ENCODE measurements at places on chromosomes 6 and 20. TPM values are rescaled to one million over a fixed set of nuclear protein-coding genes. Genes with fewer than 3 reads are reported as not detected.

AK9 gene
- 9.0 TPM for total RNA-seq

DNA sequence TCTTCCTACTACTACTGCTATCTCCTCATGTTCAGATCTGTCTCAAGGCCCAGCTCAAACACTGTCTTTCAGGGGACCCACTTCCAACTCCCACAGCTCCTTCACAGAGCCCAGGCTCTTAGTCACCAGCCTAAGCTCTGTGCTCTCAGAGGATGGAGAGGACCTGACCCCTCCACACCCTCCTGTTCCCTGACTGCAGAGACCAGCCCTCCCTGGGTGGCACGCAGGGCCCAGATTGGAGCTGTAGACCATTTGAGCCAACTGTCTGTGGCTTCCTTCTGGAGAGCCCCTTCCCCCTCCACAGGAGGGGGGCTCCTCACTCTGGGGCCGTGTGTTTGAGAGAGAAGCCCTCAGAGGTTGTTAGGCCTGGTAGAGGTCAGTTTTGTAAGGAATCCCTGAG lies 9.8 kb downstream of the SNPH start:
- no peak for DNase-seq
- H3K27me3 ChIP-seq: no peaks in the 10 kb centered on the region
- H3K36me3 ChIP-seq: no peaks in the 10 kb centered on the region
- H3K27ac ChIP-seq: no peak overlapping the region
- H3K4me3 ChIP-seq: no peak overlapping the region

ZBTB46 gene
- total RNA-seq: 4.2 TPM

DNA sequence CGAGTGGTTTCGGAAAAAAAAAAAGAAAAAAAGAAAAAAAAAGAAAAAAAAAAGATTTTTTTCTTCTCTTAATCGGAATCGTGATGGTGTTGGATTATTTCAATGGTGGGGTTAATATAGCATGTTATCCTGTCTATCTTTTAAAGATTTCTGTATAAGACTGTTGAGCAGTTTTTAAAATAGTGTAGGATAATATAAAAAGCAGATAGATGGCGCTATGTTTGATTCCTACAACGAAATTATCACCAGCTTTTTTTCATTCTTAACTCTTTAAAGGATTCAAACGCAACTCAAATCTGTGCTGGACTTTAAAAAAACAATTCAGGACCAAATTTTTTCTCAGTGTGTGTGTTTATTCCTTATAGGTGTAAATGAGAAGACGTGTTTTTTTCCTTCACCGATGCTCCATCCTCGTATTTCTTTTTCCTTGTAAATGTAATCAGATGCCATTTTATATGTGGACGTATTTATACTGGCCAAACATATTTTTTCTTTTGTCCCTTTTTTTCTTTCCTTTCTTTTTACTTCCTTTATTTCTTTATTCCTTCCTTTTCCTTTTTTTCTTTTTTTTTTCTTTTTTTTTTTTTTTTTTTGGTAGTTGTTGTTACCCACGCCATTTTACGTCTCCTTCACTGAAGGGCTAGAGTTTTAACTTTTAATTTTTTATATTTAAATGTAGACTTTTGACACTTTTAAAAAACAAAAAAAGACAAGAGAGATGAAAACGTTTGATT lies 3.6 kb downstream of the SOX4 start:
- no peak for DNase-seq
- no peaks in the 10 kb centered on the region for H3K36me3 ChIP-seq
- H3K27me3 ChIP-seq: no peaks in the 10 kb centered on the region
- peaks cover 47% of the 10 kb centered on the region for H3K4me1 ChIP-seq
- peak overlapping the region; percentile 90 for H3K27ac ChIP-seq
- H3K4me3 ChIP-seq: peak overlapping the region; percentile 69

CYB5R4 gene
- total RNA-seq: 32.7 TPM

DNA sequence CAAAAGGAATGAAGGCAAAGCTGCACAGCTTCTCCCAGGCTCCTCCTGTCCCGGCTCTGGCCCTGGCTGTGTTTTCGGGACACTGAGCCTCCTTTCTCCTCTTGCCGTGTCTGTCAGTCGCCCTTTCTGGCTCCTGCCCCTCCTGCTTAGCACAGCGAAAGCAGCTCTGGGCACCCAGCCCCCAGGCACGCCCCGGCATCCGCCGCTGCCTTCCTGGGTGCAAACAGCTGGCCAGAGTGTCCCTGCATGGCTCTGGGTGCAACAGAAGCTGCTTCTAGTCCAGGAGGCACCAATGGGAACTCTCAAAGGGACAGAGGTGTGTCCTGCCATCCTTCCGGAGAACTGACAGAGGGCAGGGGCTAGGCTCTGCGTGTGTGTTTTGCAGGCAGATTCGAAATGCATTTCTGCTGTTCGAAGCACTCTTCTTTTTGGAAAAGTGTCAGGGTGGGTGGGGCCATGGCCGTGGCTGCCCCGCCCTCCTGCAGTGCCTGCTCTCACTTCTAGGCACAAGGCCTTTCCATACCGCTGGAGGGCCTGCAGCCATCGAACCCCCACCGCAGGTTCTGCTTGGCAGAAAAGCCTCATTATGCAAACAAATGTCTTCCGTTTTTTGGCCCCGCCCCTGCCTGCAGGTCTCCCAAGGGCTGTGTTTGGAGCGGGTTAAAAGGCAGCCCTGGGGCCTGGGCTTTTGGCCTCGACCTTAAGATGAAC lies 15.5 kb downstream of the COL9A3 start:
- H3K4me1 ChIP-seq: peaks cover 23% of the 10 kb centered on the region
- no peak overlapping the region for H3K4me3 ChIP-seq
- no peak for DNase-seq
- H3K36me3 ChIP-seq: no peaks in the 10 kb centered on the region
- peak overlapping the region; percentile 35 for H3K27ac ChIP-seq

GRCh38 chr6:80330961-80331360 lies 224.5 kb downstream of the BCKDHB start:
- H3K4me3 ChIP-seq: no peak overlapping the region
- no peak overlapping the region for H3K27ac ChIP-seq
- H3K36me3 ChIP-seq: no peaks in the 10 kb centered on the region
- no peak for DNase-seq
- peaks cover 5% of the 10 kb centered on the region for H3K4me1 ChIP-seq

GRCh38 chr20:51208162-51208561 lies 185.3 kb upstream of the KCNG1 start:
- no peak overlapping the region for H3K4me3 ChIP-seq
- no peak for DNase-seq
- H3K4me1 ChIP-seq: peaks cover 8% of the 10 kb centered on the region
- no peaks in the 10 kb centered on the region for H3K27me3 ChIP-seq
- no peaks in the 10 kb centered on the region for H3K36me3 ChIP-seq

DNA sequence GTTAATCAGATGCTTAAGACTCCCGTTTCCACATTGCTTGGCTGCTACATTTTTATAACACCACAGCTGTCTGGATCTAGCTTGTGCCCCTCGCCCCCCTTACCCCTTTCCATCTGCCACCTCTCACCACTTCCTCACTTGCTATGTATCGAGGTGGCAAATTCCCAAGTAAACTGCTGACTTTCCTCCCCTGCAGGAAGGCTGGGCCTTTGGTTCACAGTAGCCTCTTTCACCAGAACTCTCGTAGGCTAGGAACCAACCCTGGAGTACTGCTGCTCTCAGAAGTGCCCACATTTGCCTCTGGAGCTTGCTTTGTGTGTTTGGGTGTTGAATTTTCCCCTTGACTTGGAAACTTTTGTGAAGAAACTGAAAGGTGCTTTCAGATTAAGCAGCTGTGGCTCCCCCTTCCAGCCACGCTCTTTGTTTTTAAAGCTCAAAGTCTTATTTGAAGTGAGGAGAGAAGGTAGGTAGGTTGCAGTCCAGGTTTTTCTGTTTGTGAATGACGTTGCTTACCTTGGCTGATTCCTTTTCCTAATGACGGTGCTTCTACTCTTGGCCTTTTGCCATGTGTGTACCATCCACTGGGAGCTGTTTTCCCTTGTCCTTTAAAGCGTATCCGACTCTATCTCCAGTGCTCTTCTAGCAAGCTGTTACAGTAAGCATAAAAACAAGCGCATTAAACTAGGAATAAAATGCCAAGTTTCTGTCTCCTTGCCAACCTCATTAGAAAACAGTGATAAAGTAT lies 90.4 kb downstream of the CARMIL1 start:
- no peaks in the 10 kb centered on the region for H3K36me3 ChIP-seq
- no peak overlapping the region for H3K4me3 ChIP-seq
- H3K27me3 ChIP-seq: no peaks in the 10 kb centered on the region
- H3K4me1 ChIP-seq: no peaks in the 10 kb centered on the region
- H3K27ac ChIP-seq: no peak overlapping the region
- no peak for DNase-seq

- DNase-seq: no peak
- H3K36me3 ChIP-seq: no peaks in the 10 kb centered on the region
- H3K4me3 ChIP-seq: no peak overlapping the region
- no peaks in the 10 kb centered on the region for H3K4me1 ChIP-seq
- no peak overlapping the region for H3K27ac ChIP-seq
Observed at GRCh38 chr6:96450082-96450769, 71.4 kb upstream of the UFL1 start.

CYP39A1 gene
- 7.2 TPM for total RNA-seq

DNA sequence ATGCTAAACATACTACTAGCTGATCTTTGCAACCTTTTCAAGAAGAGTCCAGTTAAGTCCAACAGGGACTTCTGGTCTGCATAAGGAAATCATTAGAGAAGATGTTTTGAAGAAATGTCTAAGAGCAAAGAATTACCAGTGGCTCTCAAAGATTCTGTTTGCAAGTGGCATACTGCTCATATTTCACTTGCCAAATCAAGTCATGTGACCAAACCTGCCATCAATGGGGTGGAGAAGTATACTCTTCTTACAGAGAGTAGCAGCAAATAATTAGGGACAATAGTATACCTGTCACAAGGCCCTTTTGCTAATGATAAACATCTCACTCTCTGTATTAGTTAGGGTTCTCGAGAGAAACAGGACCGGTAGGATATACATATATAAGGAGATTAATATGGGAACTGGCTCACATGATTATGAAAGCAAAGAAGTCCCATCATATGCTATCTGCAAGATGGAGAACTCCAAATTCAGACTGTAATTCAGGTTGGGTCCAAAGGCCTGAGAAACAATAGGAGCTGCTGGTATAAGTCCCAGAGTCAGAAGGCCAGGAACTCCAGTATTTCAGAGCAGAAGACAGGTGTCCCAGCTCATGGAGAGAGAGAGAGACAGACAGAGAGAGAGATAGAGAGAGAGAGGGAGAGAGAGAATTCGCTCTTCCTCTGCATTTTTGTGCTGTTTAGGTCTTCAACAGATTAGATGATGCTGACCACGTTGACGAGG lies 111.5 kb downstream of the LCA5 start:
- no peak overlapping the region for H3K4me3 ChIP-seq
- DNase-seq: no peak
- H3K27ac ChIP-seq: no peak overlapping the region
- H3K27me3 ChIP-seq: no peaks in the 10 kb centered on the region
- no peaks in the 10 kb centered on the region for H3K4me1 ChIP-seq

GFRAL gene
- not detected for total RNA-seq

- H3K27me3 ChIP-seq: no peaks in the 10 kb centered on the region
- peaks cover 12% of the 10 kb centered on the region for H3K36me3 ChIP-seq
- H3K27ac ChIP-seq: peak overlapping the region; percentile 85
- no peak for DNase-seq
Observed at GRCh38 chr20:43514648-43514999, 7.1 kb downstream of the L3MBTL1 start.

DNA sequence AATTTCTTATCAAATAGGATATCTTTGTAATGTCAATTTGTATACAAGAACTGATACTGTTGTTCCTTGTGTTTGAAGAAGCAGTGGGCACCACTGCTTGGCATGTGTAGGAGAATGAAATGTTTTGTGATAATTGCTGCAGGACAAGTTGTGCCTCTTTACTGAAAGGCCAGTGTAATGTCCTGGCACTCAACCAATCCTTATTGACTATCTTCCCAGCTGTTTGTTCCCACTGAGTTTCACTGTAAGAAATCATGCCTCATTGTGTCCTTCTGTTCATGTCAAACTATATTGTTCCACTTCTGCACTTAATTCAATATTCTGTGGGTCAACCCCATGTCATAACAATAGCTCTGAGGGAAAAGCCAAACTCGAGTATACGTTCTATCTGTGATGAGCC lies 136.1 kb upstream of the FAM83B start:
- no peaks in the 10 kb centered on the region for H3K27me3 ChIP-seq
- H3K36me3 ChIP-seq: no peaks in the 10 kb centered on the region
- no peak overlapping the region for H3K4me3 ChIP-seq
- no peaks in the 10 kb centered on the region for H3K4me1 ChIP-seq
- no peak overlapping the region for H3K27ac ChIP-seq

DNA sequence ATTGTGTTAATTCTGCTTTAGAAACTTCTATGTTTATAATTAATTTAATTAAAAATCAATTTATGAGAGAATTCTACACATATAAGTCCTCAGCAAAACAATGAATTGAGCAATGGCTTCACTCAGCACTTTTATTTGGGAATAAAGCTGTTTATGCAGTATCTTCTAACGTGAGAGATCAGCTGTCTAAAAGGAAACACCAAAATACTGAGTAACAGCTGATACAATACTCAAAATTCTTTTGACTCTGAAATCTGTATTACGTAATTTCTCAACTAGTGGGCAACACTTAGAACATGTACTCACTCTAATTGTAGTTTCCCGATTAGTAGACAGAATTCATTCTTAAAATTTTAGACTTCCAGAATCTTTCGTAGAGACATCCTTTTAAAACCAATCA lies 49.8 kb downstream of the MAP3K7 start:
- no peak for DNase-seq
- no peaks in the 10 kb centered on the region for H3K4me1 ChIP-seq
- no peak overlapping the region for H3K27ac ChIP-seq

DNA sequence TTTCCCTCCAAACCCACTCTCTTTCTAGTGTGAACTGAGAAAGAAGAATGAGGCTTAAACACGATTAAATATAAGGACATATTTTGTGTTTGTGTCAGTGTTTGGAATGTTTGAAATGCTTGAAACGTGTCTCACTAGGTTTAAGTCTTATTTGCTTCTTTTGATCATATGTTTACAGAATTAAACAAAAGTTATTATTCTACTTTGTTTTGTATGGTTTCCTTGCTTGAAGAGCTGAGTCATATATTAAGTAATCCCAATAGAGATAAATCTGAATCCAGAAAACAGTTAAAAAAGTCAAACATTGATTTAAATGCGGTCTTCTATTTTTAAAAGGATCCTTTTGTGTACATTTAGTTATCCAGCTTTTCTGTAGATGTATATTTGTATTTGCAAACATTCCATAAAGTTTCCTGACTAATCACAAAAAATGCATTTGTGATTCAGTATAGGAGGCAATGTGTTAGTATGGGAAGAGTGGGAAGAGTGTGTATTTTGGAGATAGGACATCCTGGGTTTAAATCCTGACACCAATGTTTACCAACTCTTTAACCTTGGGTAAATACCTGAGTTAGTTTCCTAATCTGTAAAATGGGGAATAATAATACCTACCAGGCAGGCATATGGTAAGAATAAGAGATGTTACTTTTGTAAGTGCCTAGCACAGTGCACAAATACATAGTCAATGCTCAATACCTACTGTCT lies 72.9 kb downstream of the TSBP1 start:
- no peak for DNase-seq
- no peak overlapping the region for H3K27ac ChIP-seq

DNA sequence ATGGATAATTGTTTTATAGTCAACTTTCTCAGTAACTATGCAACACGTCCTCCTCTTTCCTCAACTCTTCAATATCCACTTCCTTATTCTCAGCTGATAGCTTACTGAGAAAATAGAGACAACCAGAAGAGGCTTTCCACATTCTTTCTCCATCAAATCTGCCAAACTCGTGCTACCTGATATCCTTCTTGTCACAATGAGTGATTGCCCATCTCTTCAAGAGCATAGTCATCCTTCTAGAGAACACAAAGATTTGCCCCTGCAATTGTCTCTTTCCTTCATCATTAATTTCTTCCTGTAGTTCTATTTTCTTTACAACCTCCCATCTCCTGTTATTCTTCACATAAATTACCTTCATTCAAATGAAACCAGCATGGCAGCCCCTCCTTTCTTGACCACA lies 75.9 kb upstream of the RGS17 start:
- H3K4me1 ChIP-seq: no peaks in the 10 kb centered on the region
- H3K4me3 ChIP-seq: no peak overlapping the region
- H3K27me3 ChIP-seq: no peaks in the 10 kb centered on the region
- no peaks in the 10 kb centered on the region for H3K36me3 ChIP-seq

TRIM40 gene
- not detected for total RNA-seq
